Body of pancreas (tissue), 4 donors: ENCODE measurements at places on chromosomes 1 and 21.

DNA sequence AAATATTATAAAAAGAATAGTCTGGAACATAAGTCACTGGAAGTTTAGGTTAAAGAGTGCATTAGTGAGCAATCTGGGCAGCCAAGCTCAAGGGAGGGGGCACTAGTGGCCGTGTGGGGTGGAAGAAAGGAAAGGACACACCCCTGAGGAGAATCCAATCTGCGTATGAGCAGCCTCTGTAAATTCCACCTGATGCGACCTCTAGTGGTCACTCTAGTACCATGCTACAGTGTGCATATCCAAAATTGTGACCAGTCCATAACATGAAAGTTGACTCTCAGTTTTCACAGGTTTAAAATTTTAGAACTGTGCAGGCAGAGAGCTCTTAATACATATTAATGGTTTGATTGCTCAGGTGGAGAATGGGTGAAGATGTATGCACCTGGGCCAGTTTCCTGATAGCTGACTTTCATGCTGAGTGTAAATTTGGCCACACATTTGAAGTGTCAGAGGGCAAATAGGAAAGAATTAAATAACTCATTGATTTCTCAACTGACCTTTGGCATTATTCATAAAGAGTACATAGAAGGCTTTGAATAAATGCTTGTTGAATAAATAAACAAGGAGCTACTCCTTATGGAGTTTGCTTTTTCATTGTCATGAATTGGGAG, 105.9 kb upstream of the C21orf91 start:
- no peaks in the 10 kb centered on the region for H3K4me1 ChIP-seq
- H3K27me3 ChIP-seq = no peaks in the 10 kb centered on the region
- H3K4me3 ChIP-seq = no peak overlapping the region
- H3K36me3 ChIP-seq = no peaks in the 10 kb centered on the region
- H3K27ac ChIP-seq = no peak overlapping the region

- DNase-seq = peak; percentile 80
- peaks cover 14% of the 10 kb centered on the region for H3K4me1 ChIP-seq
- H3K27ac ChIP-seq = no peak overlapping the region
- H3K36me3 ChIP-seq = no peaks in the 10 kb centered on the region
Measured at GRCh38 chr1:112803906-112804762, 89.0 kb upstream of the PPM1J start.

DNA sequence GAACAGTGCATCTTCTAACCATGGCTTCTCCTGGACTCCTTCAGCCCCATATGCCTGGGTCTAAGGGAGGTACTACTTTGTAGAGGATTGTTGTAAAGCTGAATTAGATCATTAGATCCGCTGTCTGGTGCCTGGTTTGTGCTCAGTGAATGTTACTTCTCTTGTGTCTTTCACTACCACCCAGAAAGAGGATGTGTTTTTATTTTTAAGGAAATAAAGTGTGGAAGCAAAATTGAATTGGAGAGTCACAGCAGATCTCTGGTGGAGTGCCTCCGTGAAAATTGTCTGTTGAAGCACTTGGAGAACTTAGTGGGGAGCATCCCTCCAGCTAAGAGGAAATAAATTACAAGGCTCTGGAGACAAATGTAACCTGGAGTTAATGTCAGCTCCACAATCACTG, 101.8 kb upstream of the ARTN start:
- no peak overlapping the region for H3K27ac ChIP-seq
- no peak for DNase-seq
- no peaks in the 10 kb centered on the region for H3K4me1 ChIP-seq
- H3K4me3 ChIP-seq = no peak overlapping the region
- no peaks in the 10 kb centered on the region for H3K27me3 ChIP-seq

- DNase-seq = no peak
- no peak overlapping the region for H3K27ac ChIP-seq
- no peaks in the 10 kb centered on the region for H3K4me1 ChIP-seq
- no peaks in the 10 kb centered on the region for H3K36me3 ChIP-seq
- no peaks in the 10 kb centered on the region for H3K27me3 ChIP-seq
Measured at GRCh38 chr1:199574950-199575349, 452.6 kb upstream of the NR5A2 start.

GRCh38 chr1:227937031-227937837, 10.5 kb downstream of the WNT9A start:
- H3K4me1 ChIP-seq = no peaks in the 10 kb centered on the region
- no peak overlapping the region for H3K4me3 ChIP-seq
- no peak overlapping the region for H3K27ac ChIP-seq
- peak; percentile 1 for DNase-seq
- no peaks in the 10 kb centered on the region for H3K27me3 ChIP-seq
- no peaks in the 10 kb centered on the region for H3K36me3 ChIP-seq

DNA sequence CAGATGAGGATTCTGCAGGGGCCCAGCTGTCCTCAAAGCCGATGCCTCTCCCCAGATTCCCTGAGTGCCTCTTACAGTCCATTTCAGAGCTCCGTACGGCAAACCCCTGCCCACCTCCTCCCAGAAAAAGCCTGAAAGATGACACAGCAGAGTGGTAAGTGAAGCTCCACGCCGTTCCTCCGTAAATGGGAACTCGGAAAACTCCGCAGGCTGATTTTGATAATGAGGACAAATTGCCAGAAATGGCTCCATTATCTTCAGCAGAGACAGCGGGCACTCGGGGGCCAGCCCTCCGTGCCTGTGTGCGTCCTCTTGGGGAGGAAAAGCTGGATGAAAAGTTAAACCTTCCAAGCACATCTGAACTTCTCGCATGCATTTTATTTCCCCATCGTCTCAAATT, 81.1 kb downstream of the NPHP4 start:
- H3K36me3 ChIP-seq = no peaks in the 10 kb centered on the region
- H3K4me1 ChIP-seq = peaks cover 6% of the 10 kb centered on the region
- H3K27me3 ChIP-seq = no peaks in the 10 kb centered on the region
- no peak for DNase-seq
- no peak overlapping the region for H3K4me3 ChIP-seq
- H3K27ac ChIP-seq = no peak overlapping the region

DNA sequence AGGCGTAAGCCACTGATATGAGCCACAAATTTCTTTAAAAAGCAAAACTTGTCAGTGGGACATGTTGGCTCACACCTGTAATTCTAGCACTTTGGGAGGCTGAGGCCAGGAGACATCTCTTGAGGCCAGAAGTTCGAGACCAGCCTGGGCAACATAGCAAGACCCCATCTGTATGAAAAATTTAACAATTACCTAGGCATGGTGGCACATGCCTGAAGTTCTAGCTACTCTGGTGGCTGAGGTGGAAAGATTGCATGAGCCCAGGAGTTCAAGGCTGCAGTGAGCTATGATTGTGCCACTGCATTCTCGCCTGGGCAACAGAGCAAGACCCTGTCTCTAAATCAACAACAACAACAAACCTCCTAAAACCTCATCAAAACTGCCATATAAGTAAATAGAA, 147.6 kb upstream of the BARHL2 start:
- no peak overlapping the region for H3K4me3 ChIP-seq
- no peaks in the 10 kb centered on the region for H3K4me1 ChIP-seq
- DNase-seq = no peak
- H3K36me3 ChIP-seq = no peaks in the 10 kb centered on the region
- H3K27me3 ChIP-seq = no peaks in the 10 kb centered on the region

- H3K4me3 ChIP-seq = no peak overlapping the region
- no peaks in the 10 kb centered on the region for H3K27me3 ChIP-seq
- DNase-seq = no peak
- no peak overlapping the region for H3K27ac ChIP-seq
- peaks cover 48% of the 10 kb centered on the region for H3K4me1 ChIP-seq
Measured at GRCh38 chr1:208181364-208181763, 62.8 kb downstream of the PLXNA2 start.

DNA sequence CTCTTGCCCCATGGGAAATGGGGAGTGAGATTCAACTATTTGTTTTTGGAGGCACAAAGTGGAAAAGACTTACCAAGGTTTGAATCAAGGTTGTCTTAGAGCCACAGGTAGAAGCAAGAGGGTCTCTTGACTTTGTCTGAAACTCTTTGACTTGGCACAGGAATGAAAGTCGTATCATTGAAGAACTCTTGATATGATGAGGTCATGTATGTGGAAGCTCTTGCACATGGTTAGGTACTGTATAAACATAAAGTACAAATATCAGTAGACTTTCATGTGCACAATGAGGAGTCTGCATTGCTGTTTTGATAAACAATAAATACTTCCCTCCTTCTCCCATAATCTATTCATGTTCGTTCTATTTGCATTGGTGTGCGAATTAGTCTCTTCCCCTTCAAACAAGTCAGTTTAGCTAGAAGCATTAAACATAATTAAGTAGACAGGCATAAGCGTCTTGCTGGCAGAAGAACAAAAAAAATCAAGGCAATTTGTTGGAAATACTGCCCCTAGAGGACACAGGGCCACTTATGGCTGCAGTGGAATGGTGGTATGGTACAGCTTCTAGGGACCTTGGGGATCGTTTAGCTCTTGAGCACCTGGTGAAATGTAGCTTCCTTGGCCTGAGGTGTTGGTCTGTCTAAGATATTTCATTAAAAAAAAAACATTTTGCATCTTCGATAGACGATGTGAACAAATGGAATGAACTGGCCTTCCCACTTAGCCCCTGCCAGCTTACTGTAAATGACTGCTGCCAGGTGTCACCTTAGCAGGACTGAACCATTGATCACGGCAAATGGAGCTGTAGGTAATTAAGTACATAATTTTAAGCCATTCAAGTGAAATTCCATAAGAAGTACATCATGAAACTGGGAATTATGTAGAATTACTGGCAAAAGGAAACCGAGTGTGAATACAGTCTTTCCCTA, 218.0 kb upstream of the GALNT2 start:
- H3K4me3 ChIP-seq = no peak overlapping the region
- H3K27ac ChIP-seq = no peak overlapping the region
- no peaks in the 10 kb centered on the region for H3K36me3 ChIP-seq

- peaks cover 6% of the 10 kb centered on the region for H3K36me3 ChIP-seq
- H3K4me1 ChIP-seq = peaks cover 23% of the 10 kb centered on the region
- no peak for DNase-seq
Measured at GRCh38 chr21:34519016-34519415, 7.0 kb upstream of the KCNE1 start.

GRCh38 chr1:193033610-193034009, 25.6 kb downstream of the UCHL5 start:
- H3K36me3 ChIP-seq = no peaks in the 10 kb centered on the region
- DNase-seq = no peak
- H3K4me3 ChIP-seq = no peak overlapping the region
- no peak overlapping the region for H3K27ac ChIP-seq

- H3K4me1 ChIP-seq = no peaks in the 10 kb centered on the region
- no peaks in the 10 kb centered on the region for H3K27me3 ChIP-seq
- DNase-seq = no peak
- H3K4me3 ChIP-seq = no peak overlapping the region
- H3K27ac ChIP-seq = no peak overlapping the region
Measured at GRCh38 chr1:39525366-39526165, 34.1 kb downstream of the BMP8A start.

DNA sequence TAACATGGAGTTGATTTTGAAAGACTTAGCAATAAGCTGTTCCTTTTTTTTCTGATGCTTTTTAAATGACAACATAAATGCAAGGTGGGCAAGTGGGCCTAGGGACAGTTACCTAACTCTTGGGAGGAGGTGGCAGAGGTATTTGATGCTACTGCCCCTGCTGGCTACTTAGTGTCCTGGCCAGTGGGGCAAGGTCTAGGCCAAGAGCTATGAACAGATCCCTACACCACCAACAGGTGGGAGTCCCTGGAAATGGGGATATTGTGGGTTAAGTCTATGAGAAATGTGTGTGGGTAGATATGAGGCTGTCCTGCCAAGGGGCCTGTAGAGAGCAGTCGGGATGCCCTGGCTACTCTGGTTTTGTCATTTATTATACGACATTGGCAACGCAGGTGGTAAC, 31.3 kb upstream of the B3GALT5 start:
- H3K36me3 ChIP-seq = no peaks in the 10 kb centered on the region
- no peaks in the 10 kb centered on the region for H3K4me1 ChIP-seq
- DNase-seq = no peak
- H3K27me3 ChIP-seq = no peaks in the 10 kb centered on the region

- no peak overlapping the region for H3K27ac ChIP-seq
- no peak for DNase-seq
Measured at GRCh38 chr1:31795096-31795675, 20.6 kb downstream of the SPOCD1 start.

- H3K4me1 ChIP-seq = no peaks in the 10 kb centered on the region
- no peaks in the 10 kb centered on the region for H3K36me3 ChIP-seq
- H3K27ac ChIP-seq = no peak overlapping the region
- H3K4me3 ChIP-seq = no peak overlapping the region
Measured at GRCh38 chr1:69835955-69836354, 268.2 kb downstream of the LRRC7 start.

DNA sequence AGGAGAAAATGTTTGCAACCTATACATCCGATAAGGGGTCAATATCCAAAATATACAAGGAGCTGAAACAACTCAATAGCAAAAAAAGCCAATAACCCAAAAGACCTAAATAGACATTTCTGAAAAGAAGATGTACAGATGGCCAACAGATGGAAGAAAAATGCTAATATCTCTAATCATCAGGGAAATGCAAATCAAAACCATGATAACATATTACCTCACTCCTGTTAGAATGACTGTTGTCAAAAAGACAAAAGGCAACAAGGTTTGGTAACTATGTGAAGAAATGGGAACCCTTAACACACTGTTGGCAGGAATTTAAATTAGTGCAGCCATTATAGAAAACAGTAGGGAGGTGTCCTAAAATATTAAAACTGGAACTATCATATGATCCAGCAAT, 74.7 kb downstream of the LEPR start:
- H3K4me1 ChIP-seq = peaks cover 7% of the 10 kb centered on the region
- DNase-seq = no peak
- no peak overlapping the region for H3K27ac ChIP-seq
- no peaks in the 10 kb centered on the region for H3K27me3 ChIP-seq
- no peak overlapping the region for H3K4me3 ChIP-seq
- H3K36me3 ChIP-seq = no peaks in the 10 kb centered on the region

GRCh38 chr1:210758761-210759160, 375.2 kb downstream of the KCNH1 start:
- H3K4me3 ChIP-seq = no peak overlapping the region
- no peaks in the 10 kb centered on the region for H3K27me3 ChIP-seq
- no peaks in the 10 kb centered on the region for H3K36me3 ChIP-seq
- DNase-seq = no peak

GRCh38 chr1:81505831-81506230, 294.9 kb upstream of the ADGRL2 start:
- no peaks in the 10 kb centered on the region for H3K36me3 ChIP-seq
- DNase-seq = no peak
- H3K27me3 ChIP-seq = no peaks in the 10 kb centered on the region
- H3K4me1 ChIP-seq = no peaks in the 10 kb centered on the region
- H3K4me3 ChIP-seq = no peak overlapping the region

DNA sequence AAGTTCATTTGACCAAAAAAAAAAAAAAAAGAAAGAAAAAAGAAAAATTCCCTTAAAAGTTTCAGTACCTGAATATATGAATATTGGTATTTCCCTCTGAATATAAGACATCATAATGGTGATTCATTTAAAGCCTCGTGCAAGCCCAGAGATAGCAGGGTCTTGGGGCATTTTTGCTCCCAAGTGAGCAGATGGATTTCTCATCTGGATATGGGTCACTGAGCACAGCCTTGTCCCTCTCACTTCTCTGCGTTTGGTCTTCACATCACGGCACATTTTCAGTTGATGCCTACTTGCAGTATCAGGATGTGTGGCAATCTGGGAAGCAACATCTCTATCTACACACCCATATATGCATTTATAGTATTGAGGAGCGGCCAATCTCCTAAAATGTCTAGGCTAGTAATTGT, 12.7 kb downstream of the CD58 start:
- no peaks in the 10 kb centered on the region for H3K27me3 ChIP-seq
- H3K27ac ChIP-seq = no peak overlapping the region
- peaks cover 4% of the 10 kb centered on the region for H3K4me1 ChIP-seq
- no peak overlapping the region for H3K4me3 ChIP-seq
